C1 segment of cervical spinal cord (tissue), 14 donors: ENCODE measurements at places on chromosomes 12 and 14.

DNA sequence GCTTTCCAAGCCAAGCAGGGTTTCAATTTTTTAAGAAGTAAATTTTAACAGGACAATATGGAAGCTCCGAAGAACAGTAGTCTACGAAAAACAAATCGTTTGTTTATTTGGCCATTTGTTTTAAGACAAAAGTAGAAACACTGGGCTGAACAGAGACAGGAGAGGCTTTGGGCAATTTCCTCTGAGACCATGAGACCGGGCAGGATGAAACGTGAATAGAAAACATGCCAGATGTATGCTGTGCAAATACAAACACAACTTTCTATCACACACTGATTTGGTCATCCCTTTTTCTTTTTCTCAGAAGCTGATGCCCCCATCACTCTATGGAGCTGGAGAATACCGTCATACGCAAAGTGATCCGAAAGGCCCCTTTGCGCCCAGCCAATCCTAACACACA lies 1111.1 kb downstream of the BCL11B start:
- DNase-seq, result no peak

DNA sequence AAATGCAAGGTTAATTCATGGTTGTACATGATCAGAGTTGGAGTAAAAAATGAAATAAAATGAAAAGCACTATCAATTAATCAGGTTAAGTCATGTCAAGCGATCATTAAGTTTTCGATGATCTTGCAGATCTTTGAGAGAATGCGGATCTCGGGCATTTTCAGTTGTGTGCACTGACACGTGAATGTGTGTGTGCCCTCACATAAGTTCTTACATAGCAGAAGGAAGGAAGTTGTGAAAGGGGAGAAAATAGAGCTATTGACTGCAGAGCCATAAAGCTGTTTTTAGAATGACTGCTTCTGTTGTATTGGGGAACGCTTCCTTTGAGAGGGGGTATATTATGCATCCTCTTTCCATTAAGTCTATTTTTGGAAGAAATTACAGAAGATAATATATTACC lies 101.3 kb downstream of the HMGA2 start:
- no peak for DNase-seq

- DNase-seq, result no peak
Measured at GRCh38 chr14:33596211-33597080, 354.4 kb downstream of the EGLN3 start.

- no peak for DNase-seq
Measured at GRCh38 chr14:86055512-86056075, 525.6 kb downstream of the FLRT2 start.
